Naive B cell (primary cell): ENCODE measurements at places on chromosomes 3 and 15. TPM values are rescaled to one million over a fixed set of nuclear protein-coding genes. Genes with fewer than 3 reads are reported as not detected.

Gene CNTN3
- polyA plus RNA-seq, result not detected

Gene CASR
- polyA plus RNA-seq, result not detected

Gene MUSTN1
- not detected for polyA plus RNA-seq

Gene C2CD4B
- not detected for polyA plus RNA-seq

Gene ADAMTS17
- not detected for polyA plus RNA-seq

Gene MCF2L2
- polyA plus RNA-seq, result not detected

Gene SST
- not detected for polyA plus RNA-seq

Gene TMEM45A
- polyA plus RNA-seq, result not detected

Gene COPS2
- 34.1 TPM for polyA plus RNA-seq

Gene TM4SF1
- polyA plus RNA-seq, result not detected

Gene ROBO2
- not detected for polyA plus RNA-seq

Gene ASB14
- 2.7 TPM for polyA plus RNA-seq

Gene HDC
- polyA plus RNA-seq, result not detected

Gene CTDSPL
- polyA plus RNA-seq, result 0.31 TPM

Gene PEX11A
- polyA plus RNA-seq, result 2.6 TPM

Gene POLQ
- not detected for polyA plus RNA-seq

Gene CSPG4
- polyA plus RNA-seq, result not detected

Gene FBLN2
- polyA plus RNA-seq, result 6.0 TPM

Gene ZBBX
- polyA plus RNA-seq, result not detected

Gene CYFIP1
- not detected for polyA plus RNA-seq

Gene RYR3
- 0.86 TPM for polyA plus RNA-seq

Gene SLC15A2
- polyA plus RNA-seq, result 3.2 TPM

Gene HIGD2B
- not detected for polyA plus RNA-seq

Gene AADAC
- not detected for polyA plus RNA-seq

Gene GOLGA8R
- polyA plus RNA-seq, result 0.37 TPM

Gene IQCF5
- polyA plus RNA-seq, result not detected

Gene PARP9
- 16.4 TPM for polyA plus RNA-seq

Gene TCAIM
- polyA plus RNA-seq, result 13.8 TPM

Gene ZNF619
- polyA plus RNA-seq, result 4.6 TPM

Gene LNP1
- polyA plus RNA-seq, result 1.4 TPM

Gene CYP8B1
- not detected for polyA plus RNA-seq

Gene CKMT1A
- not detected for polyA plus RNA-seq

Gene NAALADL2
- not detected for polyA plus RNA-seq

Gene RPUSD3
- polyA plus RNA-seq, result 61.3 TPM

Gene GPR15
- 0.25 TPM for polyA plus RNA-seq

Gene TRH
- not detected for polyA plus RNA-seq

Gene PYGO1
- not detected for polyA plus RNA-seq

Gene GOLIM4
- polyA plus RNA-seq, result 1.8 TPM

Gene CCR5
- not detected for polyA plus RNA-seq

Gene AMOTL2
- polyA plus RNA-seq, result not detected

Gene SLC51A
- 1.4 TPM for polyA plus RNA-seq

Gene EEF1AKMT4
- 4.3 TPM for polyA plus RNA-seq

Gene PLA1A
- polyA plus RNA-seq, result not detected

Gene CDHR4
- not detected for polyA plus RNA-seq

Gene LRTM1
- polyA plus RNA-seq, result not detected

Gene GASK1A
- not detected for polyA plus RNA-seq

Gene VEPH1
- polyA plus RNA-seq, result not detected

Gene NGRN
- 37.5 TPM for polyA plus RNA-seq

Gene ERICH6
- polyA plus RNA-seq, result 0.58 TPM

Gene DLL4
- not detected for polyA plus RNA-seq

Gene IFRD2
- 57.5 TPM for polyA plus RNA-seq

Gene NR2E3
- not detected for polyA plus RNA-seq
